RKO (cell line): ENCODE measurements at places on chromosomes 7 and 10.

- no peak for DNase-seq
Measured at GRCh38 chr10:111177379-111177778, 100.5 kb downstream of the ADRA2A start.

GRCh38 chr7:80334908-80335307 is 177.0 kb downstream of the GNAT3 start:
- no peak for DNase-seq

DNA sequence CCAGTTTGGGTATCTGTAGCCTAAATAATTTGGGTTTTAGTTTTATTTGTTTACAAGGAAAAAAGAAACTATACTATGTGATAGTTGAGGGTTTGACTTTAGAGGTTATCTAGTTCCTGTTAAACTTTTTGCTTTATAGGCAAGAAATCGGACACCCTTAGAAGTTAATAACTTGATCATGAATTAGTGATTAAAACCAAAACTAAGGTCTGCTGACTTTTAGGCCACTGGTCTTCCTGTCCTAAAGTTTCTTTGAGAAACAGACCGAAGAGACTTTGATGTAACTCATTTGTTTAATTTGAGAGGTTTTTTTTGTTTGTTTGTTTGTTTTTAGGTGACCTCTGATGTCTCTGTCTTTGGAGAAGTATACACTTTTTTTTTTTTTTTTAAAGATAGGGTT is 59.7 kb downstream of the PHTF2 start:
- no peak for DNase-seq

GRCh38 chr10:97327348-97328294 is 6.9 kb downstream of the FRAT2 start:
- DNase-seq: no peak
